ENCODE measurements at places on chromosomes 11 and 22.

- no peak for DNase-seq
Measured at GRCh38 chr11:113721462-113722066, 15.5 kb upstream of the TMPRSS5 start.

- no peak for DNase-seq
Measured at GRCh38 chr11:112288021-112288420, 27.4 kb upstream of the PLET1 start.

DNA sequence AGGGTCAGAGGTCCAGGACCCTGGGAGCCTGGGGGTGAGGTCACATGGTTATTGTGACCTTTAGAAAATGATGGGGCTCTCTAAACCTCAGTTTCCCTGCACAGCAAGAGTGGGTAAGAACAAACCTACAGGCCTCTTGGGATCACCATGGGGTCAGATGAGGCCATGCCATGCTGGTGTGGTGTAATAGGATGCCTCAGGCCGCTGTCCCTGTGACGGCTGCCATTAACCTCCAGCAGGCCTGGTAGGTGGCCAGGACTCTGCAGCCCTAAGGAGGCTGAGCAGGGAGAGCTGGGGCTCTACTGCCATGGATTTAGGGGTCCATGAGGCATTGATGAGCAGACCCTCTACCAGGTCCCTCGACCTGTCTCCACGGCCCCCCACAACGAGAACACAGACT lies 265.5 kb downstream of the CTTN start:
- no peak for DNase-seq

DNA sequence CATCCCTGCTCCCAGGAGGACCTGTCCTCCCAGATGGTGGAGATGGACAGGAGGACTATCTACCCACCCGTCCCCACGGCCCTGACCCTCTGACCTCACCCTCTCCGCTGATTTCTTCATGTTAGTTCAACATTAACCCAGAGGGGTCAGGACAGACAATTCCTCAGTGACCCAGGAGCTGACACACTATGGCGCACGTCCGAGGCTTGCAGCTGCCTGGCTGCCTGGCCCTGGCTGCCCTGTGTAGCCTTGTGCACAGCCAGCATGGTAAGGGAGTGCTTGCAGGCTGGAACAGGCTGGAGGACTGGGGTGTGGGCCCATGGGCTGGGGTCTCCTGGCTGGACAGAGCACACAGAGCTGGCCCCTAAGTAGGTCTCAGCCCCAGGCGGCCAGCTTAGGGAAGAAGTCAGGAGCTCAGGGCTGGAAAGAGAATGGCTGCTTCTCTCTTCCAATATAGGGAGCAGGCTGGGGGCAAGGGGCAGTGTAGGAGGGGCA lies at the start of gene F2:
F2 (plus strand) TSS at position 166 of the 495 bp plus-strand sequence; CDS start at position 189, 23 bp downstream.
- DNase-seq = no peak
